NCI-H2081 (cell line): ENCODE measurements at places on chromosomes 11 and 22.

DNA sequence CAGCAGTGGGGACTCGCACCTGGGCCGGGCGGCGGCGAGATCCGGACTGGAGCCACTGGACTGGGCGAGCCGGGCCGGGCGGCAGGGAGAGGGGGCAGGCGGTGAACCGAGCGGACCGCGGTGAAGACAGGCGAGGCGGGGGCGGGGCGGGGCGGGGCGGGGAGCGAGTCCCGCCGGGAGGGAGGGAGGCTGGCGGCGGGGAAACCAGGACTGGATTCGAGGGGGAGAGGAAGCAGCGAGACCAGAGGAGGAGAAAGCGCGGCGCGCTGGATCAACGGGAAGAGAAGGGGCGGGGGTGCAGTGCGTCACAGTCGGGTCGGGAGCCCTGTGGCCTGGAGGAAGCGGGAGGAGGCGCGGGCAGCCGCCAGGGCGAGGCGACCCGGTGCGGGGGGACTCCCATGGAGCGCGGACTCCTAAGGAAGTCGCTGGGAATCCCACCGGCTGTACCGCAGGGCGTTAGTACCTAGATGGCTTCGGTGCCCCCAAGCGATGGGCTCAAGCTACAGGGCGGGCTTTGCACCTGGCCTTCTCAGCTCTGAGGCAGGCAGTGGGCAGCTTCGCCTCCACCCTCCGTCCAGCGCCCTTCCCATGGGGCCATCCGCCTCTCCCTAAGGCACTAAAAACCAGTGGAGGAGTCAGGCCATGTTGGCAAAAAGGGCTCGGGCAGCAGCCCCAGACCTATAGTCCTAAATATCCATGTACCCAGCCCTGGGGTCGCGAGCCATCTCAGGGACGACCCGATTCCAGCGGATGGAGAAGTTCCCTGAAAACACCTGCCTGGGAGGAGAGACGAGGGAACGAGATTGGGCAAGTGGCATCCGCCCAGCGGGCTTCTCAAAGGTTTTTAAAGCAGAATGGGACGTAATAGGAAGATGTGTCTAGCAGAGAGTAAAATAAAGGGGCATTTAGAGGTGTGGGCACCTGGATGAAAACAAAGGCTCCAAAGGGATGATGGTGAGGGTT is at the start of gene TMEM121B:
TMEM121B (minus strand) TSS at position 128 of the 963 bp plus-strand sequence. CDS start 233 bp downstream, outside the sequence.
- peak; percentile 90 for DNase-seq

DNA sequence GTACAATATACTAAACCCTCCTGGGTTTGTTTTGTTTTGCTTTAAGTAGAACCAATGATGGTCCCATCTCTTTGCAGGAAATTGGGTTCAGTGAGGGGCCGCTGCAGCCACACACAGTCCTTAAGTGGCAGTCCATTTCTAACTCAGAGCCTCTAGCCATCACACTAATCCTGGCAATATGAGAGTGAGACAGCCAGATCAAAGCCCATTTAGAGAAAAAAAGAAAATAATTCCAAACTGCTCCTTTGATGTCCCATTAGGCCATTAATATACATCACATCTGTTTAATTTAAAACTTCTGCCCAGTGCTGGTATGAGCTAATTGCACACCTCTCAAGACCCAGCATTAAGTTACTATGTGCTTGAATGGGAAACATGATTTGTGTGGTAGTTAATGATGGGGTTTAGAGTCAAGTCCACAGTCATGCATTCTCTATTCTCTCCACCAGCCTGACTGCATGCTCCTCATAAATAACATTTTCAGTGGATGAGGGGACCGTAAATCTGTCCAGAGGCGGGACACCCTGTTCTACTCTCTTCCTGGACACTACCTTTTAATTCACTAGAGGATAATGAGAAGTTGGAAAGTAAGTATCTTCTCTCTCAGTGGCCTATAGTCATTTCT is 53.8 kb upstream of the BIRC3 start:
- DNase-seq, result no peak

DNA sequence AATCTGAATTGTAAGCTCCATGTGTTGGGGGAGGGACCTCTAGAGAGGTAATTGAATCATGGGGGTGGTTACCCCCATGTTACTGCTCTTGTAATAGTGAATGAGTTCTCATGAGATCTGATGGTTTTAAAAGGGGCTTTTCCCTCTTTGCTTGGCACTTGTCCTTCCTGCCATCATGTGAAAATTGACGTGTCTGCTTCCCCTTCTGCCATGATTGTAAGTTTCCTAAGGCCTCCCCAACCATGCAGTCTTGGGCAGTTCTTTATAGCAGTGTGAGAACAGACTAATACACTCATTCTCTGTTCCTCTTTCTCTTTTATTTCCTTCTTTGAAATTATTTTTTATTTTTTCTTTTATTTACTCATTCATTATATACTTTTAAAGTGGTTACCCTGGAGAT is 239.4 kb downstream of the CSNK2A3 start:
- no peak for DNase-seq

GRCh38 chr22:35804421-35804820 is 86.7 kb downstream of the APOL5 start:
- no peak for DNase-seq

DNA sequence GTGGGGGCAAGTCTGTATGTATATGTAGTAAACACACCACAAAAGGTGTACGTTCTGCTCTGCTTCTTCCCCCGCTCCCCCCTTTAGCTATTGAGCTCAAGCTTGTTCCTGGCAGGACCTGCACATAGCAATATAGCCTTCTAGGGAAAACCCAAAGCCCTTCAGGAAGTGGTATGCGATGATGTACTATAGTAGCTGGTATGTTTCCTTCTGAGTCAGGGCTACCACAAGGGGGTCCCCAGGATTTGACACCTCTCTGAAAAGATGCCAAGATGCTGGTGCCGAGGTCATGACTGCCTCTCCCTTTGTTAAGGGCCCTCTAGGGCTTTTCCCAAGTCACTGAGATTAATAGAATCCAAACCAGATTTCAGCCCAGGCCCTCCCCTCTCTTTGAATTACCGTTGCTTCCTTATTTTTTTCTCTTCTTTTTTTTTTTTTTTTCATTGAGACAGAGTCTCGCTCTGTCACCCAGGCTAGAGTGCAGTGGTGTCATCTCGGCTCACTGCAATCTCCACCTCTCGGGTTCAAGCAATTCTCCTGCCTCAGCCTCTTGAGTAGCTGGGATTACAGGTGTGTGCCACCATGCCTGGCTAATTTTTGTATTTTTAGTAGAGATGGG is 268.4 kb downstream of the ETS1 start:
- no peak for DNase-seq

DNA sequence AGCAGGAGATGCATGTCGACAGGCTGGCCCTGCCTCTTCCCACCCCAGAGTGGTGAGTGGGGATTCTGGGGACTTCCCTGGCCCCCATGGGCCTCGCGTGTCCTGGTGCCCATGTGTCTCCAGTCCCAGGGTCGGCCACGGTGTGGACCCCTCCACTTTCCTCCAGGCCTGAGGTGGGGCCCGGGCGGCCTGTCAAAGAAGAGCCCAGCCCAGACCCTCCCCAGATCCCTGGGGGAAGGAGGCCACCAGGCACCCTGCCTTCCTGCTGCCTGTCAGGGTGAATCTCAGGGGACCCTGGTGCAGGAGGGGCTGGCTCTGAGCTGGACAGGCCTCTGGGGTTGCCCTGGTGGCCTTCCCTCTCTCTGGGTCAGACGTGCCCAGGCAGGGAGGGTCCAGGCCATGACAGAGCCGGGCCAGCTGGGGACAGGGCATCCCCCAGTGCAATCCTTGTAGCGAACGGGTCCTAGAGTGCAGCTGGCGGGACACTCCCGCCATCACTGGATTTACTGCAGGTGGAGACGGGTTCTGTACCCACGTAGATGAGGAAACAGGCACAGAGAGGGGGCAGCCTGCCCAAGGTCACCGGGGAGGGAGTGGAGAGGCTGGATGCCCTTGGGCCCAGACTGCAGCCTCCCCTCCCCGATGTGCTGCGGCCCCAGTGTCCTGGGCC is 13.5 kb upstream of the MUC6 start:
- DNase-seq, result no peak

GRCh38 chr22:17781319-17782031 is 7.2 kb upstream of the BID start:
- peak; percentile 64 for DNase-seq

DNA sequence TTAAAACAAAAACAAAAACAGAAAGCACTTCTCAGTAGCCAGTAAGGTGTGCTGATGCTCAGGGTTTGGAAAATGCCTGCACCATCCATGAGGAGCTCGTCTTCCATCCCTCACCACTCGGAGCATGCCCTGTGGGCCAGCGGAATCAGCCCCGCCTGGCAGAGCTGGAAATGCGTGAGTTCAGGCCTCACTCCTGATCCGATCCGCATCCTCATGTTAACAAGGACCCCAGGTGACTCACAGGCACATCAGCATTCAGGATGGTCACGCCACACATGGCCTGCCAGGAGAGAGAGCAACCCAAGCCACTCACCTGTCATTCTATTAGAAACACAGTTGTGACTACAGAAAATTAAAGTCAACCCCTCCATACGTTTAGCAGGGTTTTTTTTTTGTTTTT is 188.5 kb downstream of the MPPED1 start:
- DNase-seq, result no peak

DNA sequence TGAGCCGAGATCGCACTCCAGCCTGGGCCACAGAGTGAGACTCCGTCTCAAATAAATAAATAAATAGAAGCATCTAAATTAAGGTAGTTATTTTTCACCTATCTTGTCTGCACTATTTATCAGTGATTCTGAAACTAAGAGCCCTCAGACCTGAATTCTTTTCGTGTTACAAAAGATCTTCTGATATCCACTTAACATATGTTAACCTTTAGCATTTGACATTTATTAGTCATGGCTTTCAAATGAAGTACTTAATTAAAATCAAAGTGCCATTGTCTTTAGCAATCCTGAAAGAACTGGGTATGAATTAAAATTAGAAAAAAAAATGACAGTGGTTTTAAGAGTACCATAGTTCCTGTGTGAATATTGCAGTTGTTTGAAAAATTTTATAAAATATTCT is 99.1 kb upstream of the TIMP3 start:
- no peak for DNase-seq
